AG09309 (cell line): ENCODE measurements at places on chromosomes 4 and X.

GRCh38 chr4:168618577-168619265 lies 121.9 kb downstream of the PALLD start:
- DNase-seq = no peak

GRCh38 chr4:15753786-15754185 lies 24.3 kb upstream of the CD38 start:
- no peak for DNase-seq

DNA sequence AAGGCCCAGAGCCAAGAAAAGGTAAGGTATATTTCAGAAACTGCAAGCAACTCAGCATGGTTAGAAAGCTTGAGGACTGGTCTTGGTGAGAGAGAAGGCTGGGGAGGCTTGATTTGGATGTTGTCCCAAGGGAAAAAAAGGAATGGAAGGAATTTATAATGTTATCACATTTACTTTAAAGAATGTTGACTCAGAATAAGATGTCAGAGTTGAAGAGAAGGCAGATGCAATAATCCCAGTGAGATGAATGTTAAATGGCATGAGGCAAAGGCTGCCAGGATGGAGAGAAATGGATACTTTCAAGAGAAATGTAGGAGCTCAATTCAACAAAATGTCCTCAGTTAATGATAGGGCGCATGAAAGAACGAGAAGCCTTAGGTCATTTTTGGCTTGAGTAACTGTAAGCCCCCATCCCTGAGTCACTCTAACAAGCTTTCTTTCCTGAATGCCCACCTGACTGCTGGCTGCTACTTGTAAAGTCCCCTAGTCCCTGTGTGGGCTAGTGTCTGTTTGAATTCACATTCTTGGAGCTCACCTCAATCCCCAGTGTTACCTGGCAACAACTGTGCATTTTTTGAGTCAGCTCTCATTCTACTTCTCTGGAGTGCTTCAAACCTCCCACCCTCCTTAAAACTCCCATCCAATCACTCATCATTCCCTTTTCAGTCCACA lies 103.0 kb upstream of the TAPT1 start:
- no peak for DNase-seq

GRCh38 chrX:141668371-141668770 lies 30.2 kb downstream of the SPANXD start:
- DNase-seq = no peak

DNA sequence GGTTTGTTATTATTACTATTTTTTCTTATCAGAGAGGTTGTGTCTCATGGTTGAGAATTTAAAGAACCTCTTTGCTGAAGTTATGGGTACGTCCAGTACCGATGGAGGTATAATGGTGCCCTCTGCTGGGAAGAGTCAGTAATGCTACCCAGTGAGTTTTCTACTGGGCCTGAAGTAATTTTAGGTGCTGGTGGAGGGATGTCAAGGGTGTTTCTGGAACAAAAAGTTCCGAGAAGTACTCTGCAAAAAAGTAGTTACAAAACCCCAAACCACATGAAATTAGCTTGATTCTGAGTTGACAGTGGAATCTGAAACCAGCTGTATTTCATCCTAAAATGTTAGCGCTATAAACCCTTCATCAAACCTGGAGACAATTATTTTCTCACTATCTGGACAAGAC lies 102.5 kb upstream of the MID1 start:
- DNase-seq = peak; percentile 40

GRCh38 chr4:16544251-16544721 lies 318.0 kb upstream of the TAPT1 start:
- DNase-seq = no peak

GRCh38 chr4:175873707-175874106 lies 61.6 kb upstream of the GPM6A start:
- no peak for DNase-seq

- no peak for DNase-seq
These were observed 419.6 kb downstream of the BCOR start for GRCh38 chrX:39677978-39678791.

- no peak for DNase-seq
These were observed 223.0 kb downstream of the COX18 start for GRCh38 chr4:72846280-72847111.

DNA sequence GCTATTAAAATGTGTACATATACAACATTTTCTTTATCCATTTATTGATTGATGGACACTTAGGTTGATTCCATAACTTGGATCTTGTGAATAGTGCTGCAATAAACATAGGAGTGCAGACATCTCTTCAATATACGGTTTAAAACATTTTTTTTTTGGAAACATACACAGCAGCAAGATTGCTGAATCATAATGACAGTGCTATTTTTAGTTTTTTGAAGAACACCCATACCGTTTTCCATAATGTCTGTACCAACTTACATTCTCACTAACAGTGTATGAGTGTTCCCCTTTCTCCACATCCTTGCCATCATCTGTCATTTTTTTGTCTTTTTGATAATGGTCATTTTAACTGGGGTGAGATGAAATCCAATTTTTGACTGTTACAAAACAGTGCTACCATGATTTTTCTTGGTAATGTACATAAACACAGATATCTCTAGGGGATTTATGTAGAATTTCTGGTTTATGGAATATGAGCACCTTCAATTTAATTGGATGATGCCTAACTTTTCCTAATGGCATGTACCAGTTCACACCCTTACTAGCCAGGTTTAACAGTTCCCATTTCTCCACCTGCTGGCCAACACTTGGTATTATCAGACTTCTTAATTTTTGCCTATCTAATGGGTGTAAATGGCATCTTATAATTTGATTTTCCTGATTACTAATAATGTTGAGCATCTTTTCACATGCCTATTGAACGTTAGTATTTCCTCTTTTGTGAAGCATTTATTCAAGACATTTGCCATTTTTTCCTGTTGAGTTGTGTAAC lies 21.0 kb upstream of the TMSB15B start:
- peak; percentile 4 for DNase-seq

GRCh38 chr4:8028884-8029568 lies 89.4 kb upstream of the AFAP1 start:
- no peak for DNase-seq

- no peak for DNase-seq
These were observed 36.8 kb upstream of the VBP1 start for GRCh38 chrX:155179346-155179997.

- DNase-seq = no peak
These were observed 5.7 kb downstream of the TRIM75 start for GRCh38 chr4:165059386-165059785.

DNA sequence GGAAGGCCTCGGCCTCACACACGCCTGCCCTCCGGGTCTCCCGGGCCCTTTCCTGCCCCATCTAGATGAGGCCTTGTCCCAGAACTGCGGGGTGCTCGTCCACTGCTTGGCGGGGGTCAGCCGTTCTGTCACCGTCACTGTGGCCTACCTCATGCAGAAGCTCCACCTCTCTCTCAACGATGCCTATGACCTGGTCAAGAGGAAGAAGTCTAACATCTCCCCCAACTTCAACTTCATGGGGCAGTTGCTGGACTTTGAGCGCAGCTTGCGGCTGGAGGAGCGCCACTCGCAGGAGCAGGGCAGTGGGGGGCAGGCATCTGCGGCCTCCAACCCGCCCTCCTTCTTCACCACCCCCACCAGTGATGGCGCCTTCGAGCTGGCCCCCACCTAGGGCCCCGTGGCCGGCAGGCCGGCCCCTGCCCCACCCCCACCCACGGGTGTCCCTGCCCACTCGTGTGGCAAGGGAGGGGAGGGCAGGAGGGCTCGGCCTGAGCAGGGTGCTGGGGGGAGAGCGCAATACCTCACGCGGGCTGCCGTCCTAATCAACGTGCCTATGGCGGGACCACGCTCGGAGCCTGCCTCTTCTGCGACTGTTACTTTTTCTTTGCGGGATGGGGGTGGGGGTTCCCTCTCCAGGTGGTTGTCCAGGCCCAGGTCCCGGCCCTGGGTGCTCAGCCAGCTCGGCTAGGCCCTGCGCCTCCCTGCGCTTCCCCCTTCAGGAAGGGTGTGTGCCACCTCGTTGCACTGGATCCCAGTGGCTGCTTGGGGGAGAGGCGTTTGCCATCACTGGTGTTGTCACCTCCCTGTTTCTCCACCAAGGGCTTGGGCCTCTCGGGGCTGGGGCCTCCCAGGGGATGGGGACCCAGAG lies 3.1 kb downstream of the DUSP9 start:
- DNase-seq = no peak

GRCh38 chr4:126794363-126794762 lies 838.4 kb upstream of the INTU start:
- no peak for DNase-seq

DNA sequence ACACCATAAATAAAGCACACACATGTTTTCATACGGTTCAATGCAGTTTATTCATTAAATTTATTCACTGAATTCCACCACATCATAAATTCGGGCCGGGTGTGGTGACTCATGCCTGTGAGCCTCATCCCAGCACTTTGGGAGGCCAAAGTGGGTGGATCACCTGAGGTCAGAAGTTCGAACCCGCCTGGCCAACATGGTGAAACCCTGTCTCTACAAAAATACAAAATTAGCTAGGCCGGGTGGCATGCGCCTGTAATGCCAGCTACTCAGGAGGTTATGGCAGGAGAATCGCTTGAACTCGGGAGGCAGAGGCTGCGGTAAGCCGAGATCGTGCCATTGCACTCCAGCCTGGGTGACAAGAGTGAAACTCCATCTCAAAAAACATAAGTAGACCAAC lies 131.6 kb downstream of the PDS5A start:
- no peak for DNase-seq

GRCh38 chr4:155617296-155617695 lies 49.4 kb upstream of the GUCY1A1 start:
- DNase-seq = no peak
